ENCODE measurements at places on chromosomes 7 and 10.

DNA sequence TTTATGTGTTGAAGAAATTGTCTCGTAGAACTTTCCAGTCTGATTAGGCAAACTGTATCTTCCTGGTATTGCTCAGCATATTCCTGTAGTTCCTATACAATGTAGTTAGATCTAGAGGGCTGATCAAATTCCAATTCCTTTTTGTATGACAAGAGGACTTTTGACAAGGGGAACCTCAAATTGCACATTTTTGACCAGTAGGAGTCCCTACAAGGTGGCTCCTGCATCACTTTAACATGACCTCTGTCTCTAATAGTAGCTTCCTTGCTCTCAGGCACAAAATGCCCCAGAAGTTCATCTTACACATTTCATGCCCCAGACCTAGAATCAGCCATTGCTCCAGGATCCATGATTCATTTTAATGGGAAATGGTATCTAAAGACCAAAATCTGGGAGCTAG, 18.7 kb downstream of the HERPUD2 start:
- no peak for DNase-seq

DNA sequence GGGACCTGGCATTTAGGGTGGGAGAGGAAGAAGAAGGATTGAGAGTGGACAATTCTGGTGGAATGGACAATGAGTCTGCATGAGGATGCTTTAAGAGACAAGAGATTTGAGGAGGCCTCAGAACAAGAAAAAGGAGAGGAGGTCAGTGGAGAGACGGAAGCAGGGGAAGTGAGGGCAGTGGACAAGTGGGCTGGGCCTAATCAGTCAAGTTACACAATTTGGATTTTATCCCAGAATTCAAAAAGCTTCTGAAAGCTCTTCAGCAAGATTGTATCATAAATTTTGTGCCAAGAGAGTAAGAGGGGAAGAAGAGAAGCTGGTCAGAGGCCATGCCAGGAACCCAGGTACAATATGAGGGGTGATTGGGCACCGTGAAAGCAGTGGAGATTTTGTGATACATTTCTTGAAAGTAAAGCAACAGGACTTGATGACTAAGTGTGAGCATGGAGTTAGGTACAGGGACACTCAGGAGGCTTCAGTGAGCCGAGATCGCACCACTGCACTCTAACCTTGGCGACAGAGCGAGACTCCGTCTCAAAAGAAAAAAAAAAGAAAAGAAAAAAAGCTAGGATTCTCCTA, 19.3 kb upstream of the TSPAN13 start:
- DNase-seq = no peak

DNA sequence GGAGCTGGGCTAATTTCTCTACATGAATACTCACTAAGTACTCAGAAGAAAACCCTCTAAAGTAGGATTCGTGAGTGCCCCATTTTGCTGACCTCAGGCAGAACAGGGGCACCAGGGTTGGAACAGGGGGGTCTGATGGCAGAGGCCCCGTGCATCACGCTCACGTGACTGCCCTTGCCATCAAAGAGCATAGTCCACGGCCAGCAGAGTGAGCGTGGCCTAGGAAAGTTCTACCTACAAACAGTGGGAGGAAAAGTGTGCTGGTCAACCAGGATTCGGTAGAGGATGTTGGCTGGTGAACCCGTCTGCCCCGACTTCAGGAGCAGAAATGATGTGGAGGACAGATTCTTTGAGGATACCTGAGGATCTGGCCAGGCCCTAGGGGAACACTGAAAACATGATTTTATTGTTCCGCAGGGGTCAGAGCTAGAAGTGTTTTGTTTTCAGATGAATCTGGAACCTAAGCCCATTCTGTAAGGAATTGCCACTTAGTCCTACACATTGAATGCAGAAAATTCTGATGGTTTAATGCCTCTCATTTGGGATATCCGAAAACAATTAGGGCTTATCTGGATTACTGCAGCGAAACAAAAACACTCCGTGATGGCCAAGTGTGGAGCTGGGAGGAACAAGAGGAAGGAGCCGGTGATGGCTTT, 138.8 kb upstream of the SHH start:
- DNase-seq = no peak

DNA sequence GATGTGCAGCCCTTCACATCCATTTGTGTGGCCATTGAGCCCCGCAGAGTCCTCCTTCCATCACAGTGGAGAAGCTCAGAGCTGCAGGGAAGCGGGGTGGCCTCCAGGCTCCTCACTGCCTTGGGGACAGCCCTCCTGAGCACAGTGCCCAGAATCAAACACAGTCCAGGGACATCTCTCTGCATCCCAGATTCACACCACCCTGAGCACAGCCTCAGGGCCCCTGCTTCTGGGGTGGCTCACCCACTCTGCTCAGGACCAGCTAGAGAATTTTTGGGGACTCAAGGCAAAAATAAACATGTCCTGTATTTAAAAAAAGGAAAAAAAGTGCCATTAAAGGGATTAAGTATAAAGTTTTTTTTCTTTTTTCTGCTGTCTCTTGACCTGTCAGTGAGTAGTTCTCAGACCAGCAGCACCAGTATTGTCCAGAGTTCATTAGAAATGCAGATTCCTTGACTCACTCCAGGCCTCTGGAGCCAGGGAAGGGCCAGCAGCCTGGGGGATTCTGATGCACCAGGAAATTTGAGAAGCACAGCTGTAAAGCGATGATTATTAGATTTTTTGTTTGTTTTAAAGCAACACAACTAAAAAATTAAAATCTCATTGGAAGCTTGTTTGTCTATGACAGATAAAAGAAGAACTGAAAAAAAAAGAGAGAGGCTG, 61.6 kb downstream of the ARHGAP22 start:
- DNase-seq = peak; percentile 21

DNA sequence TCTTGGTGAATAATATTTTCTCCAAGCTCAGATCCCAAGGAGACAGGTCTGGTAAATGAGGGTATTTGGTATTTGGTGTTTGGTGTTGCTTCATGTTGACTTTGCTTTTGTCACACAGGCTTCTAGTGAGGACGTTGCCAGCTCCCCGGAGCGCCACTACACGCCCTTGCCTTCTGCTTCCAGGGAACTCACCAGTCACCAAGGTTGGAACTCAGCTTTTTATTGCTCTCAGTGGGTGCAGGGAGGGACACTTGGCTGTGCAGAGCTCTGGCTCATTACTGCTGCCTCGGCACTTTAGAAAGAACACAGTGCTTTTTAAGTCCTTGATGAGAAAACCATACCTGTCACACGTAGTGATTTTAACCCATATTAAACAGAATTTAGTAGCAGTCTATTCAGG, 892.9 kb downstream of the LRMDA start:
- no peak for DNase-seq

- DNase-seq = no peak
These were observed 82.2 kb downstream of the RAB11FIP2 start for GRCh38 chr10:117964536-117964935.

DNA sequence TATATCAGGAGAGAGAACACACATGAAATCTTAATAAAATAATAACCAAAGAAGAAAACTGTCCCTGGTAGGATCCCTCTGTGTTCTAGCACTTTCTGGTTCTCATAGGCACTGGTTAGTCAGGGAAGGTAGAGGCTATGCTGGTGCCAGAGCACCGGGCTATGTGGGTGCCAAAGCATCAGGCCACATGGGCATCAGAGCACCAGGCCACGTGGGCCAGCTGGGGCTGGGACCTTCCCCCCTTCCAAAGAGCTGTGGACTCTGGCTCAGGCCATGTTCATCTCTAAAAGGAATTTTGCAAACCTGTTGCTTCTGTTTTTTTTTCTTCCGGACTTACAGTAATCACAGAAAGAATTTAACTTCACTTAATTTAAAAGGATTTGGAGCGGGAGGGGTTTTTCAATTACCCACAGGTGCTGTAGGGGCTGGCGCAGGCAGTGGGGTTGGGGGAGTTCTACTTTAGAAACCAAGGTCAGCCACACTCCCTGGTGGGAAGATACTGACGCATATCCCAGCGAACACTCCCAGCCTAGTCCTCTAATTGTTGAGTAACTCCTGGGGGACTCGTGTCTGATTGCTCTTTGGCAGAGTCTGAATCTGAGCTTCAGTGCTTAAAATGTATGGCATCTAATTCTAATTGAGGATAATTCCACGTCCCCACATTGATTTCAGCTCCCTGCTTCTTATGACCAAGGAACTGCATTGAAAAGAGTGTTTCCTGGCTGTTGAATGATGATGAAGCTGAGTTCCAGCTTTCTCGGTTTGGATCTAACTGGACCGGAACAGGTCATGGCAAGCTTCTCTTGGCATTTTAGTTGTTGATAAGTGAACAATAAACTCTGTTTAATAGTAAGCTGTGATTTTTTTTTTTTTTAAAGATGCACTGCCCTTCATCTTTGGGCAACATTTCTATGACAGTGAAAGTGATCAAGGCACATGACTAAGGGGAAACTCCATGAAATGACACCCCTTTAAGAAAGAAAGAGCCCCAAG, 110.7 kb upstream of the FZD8 start:
- no peak for DNase-seq

- no peak for DNase-seq
These were observed 86.5 kb upstream of the NMT2 start for GRCh38 chr10:15254808-15255648.

DNA sequence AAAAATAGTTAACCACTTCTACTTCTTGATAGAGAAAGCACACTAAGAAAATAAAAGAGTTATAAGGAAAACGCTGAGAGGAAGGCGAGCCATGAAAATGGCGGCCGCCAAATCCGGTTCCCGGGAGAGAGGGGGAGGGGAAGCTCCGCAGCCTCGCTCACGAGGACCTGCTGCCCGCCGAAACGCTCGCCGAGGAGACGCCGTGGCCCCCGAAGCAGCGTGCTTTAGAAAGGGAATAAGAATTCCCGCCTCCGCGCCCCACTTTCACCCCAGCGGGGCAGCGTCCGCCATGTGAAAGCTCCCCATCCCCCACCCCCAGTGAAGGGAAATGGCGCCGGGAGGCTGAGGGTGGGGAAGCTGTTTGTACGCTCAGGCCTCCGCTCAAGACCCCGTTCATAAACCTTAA, 505 bp downstream of the HNRNPA2B1 start:
- DNase-seq = peak; percentile 89

GRCh38 chr10:50540069-50540825, 83.5 kb downstream of the SGMS1 start:
- DNase-seq = no peak

DNA sequence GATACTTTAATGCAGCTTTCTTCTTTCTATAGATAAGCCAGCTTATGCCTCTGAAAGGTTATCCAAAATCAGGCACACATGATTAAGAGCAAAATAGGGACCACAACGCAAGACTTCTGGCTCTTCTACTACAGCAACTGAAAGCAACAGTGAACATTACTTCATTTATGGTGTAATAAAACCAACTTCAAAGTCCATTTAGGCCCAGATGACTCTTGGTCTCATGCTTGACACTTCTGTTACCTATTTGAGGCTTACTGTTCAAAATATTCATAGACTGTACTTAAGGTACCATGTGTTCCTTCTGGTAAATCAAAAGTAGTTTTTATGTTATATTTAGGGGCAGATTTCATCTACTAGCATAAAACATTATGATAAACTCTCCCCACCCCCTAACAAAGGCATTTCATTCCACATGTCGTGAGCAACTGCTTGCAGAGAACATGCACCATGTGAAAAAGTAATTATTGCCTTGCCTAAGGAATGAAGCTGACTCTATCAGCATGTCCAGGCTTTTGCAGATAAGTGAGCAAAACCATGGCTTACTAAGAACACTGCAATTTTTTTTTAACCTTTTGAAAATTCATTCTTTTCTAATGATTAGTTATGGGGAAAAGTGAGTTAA, 154.9 kb upstream of the ITGB1 start:
- DNase-seq = no peak

DNA sequence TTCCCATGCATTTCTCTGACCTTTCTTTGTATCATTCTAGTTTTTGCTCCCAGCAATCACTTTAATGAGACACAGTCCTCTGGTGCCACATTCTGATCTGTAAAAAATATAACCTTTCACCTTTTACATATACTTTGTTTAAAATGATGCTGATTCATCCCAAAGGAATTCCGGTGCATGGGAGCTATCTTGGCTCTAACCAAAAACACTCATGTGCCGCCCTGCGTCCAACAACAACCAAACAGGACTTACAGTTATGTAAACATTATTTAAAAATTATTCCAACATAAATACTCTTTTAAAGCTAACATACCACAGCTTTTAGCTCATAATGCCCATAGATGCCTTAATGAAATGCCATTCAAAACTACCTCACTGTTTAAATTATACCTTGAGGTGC, 7.7 kb upstream of the OPALIN start:
- no peak for DNase-seq

GRCh38 chr7:8236780-8237407, 25.1 kb downstream of the ICA1 start:
- DNase-seq = no peak

GRCh38 chr7:80876894-80877414, 41.9 kb downstream of the SEMA3C start:
- DNase-seq = no peak

GRCh38 chr7:67671006-67671548, 674.4 kb downstream of the TYW1 start:
- no peak for DNase-seq

DNA sequence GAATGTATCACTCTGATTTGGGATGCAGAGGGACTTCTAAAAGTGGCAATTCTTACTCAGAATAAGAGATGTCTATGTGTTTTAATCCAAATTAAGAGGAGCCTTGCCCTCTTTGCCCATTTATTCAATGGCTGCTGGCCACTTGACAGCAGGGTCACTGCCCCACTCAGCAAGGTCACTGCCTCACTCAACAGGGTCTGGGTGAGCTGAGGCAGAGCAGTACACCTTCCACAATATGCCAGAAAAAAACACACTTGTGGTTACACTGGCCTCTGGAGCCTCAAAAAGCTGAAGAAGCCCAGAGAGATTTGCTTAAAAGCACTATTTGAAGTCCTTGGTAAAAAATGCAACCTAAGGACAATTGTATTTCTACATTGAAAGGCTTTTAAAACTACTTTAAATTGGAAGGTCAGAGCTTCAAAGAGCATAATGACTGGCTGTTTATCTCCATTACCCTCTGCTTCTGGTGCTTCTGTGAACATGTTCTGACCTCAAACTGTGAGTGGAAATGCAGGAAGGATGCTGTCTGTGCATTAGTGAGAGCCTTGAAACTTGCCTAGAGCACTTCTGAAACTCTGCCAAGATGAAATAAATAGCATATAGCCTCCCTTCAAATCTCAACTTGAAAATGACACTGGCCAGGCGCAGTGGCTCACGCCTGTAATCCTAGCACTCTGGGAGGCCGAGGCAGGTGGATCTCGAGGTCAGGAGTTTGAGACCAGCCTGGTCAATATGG, 35.1 kb upstream of the WIPF3 start:
- no peak for DNase-seq

- no peak for DNase-seq
These were observed 167.8 kb upstream of the ASAH2 start for GRCh38 chr10:50419091-50419490.

DNA sequence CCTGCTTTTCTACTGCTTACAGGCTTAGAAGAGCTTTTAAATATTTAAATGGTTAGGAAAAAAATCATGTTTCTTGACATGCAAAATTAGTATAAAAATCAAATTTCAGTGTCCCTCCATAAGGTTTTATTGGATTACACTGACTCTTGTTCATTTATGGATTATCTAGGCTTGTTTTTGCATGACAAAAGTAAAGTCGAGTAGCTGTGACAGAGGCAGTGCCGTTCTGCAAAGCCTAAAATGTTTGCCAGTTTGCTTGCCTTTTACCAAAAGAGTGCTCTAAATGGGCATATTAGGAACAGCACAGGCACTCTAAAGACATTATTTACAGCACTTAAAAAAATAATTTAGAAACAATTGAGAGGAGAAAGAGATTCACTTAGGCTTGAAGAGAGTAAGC, 139.6 kb downstream of the TSPAN12 start:
- DNase-seq = no peak

Measured in right forelimb (tissue), 1 donor.